IPS DF 6.9 (cell line): ENCODE measurements at places on chromosomes 13 and 19.

DNA sequence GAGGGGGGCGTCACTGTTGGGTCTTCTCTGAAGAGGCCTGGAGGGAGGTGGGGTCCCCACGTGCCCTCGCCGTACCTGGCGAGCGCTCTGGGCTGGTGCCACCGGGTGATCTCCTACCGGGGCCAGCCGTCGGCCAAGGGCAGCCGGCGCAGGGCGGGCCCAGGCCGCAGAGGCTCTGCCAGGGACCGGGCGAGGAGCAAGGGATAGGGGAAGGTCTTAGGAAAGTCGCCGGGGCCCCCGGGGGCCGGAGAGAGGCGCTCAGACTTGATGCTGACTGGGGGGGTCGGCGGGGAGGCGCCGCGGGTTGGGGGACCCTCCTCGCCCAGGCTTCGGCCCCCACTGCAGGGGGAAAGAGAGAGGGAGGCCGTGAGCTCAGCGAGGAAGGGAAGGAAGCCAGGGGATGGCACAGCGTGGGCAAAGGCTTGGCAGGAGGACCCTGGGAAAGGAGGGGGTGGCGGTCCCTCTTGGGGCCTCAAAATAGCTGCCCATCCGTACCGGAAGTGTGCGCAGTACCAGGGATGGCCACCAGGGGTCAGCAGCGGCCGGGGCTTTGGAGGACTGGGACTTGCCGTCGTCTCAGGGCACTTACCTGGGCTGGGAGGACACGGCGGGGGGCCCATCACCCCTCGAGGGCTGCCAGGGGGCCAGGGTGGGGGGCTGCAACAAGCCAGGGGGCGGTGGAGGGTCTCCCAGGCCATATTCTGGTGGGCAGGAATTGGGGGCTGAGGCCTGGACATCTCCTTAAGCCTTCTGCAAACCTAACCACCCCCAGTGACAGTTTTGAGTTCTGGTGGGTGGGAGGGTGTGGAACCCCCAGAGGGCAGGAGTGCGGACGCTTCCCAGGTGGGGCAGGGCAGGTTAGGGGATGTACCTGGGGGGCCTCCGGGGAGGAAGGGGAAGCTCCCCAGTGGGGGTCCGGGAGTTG lies 7.7 kb upstream of the TMEM161A start:
- H3K36me3 ChIP-seq = no peaks in the 10 kb centered on the region
- H3K27ac ChIP-seq = no peak overlapping the region
- peak; percentile 54 for DNase-seq
- no peaks in the 10 kb centered on the region for H3K27me3 ChIP-seq
- H3K4me1 ChIP-seq = no peaks in the 10 kb centered on the region
- H3K4me3 ChIP-seq = no peak overlapping the region

- H3K27me3 ChIP-seq = no peaks in the 10 kb centered on the region
- H3K4me1 ChIP-seq = no peaks in the 10 kb centered on the region; the same call in 1 of the 2 replicates
- no peak overlapping the region for H3K27ac ChIP-seq
These were observed 46.8 kb downstream of the TEX26 start for GRCh38 chr13:30978981-30979956.

GRCh38 chr13:51698352-51698751 lies 105.6 kb downstream of the DHRS12 start:
- no peak for DNase-seq
- H3K27ac ChIP-seq = no peak overlapping the region
- H3K27me3 ChIP-seq = no peaks in the 10 kb centered on the region

- peaks cover 7% of the 10 kb centered on the region; the same call in 1 of the 2 replicates for H3K4me1 ChIP-seq
- no peaks in the 10 kb centered on the region for H3K27me3 ChIP-seq
- peak overlapping the region; percentile 66; the same call in 1 of the 2 replicates for H3K4me3 ChIP-seq
- no peak overlapping the region for H3K27ac ChIP-seq
These were observed 1.4 kb downstream of the SLC1A5 start for GRCh38 chr19:46787040-46787330.

- H3K4me1 ChIP-seq = 0 out of 2 replicates have a peak, but pooled peaks cover 2% of the 10 kb centered on the region
- H3K36me3 ChIP-seq = no peaks in the 10 kb centered on the region
- H3K27me3 ChIP-seq = no peaks in the 10 kb centered on the region
- H3K27ac ChIP-seq = no peak overlapping the region
These were observed 699 bp downstream of the RCBTB2 start for GRCh38 chr13:48532256-48532505.

GRCh38 chr13:40233731-40234195 lies 432.7 kb downstream of the FOXO1 start:
- no peaks in the 10 kb centered on the region for H3K27me3 ChIP-seq
- no peak overlapping the region for H3K27ac ChIP-seq
- H3K4me3 ChIP-seq = no peak overlapping the region
- DNase-seq = no peak

- no peak for DNase-seq
- no peaks in the 10 kb centered on the region for H3K27me3 ChIP-seq
- no peaks in the 10 kb centered on the region for H3K36me3 ChIP-seq
- no peak overlapping the region for H3K4me3 ChIP-seq
- no peak overlapping the region for H3K27ac ChIP-seq
- no peaks in the 10 kb centered on the region; the same call in 1 of the 2 replicates for H3K4me1 ChIP-seq
These were observed 543.2 kb downstream of the SLITRK6 start for GRCh38 chr13:85255978-85256377.

- H3K4me1 ChIP-seq = no peaks in the 10 kb centered on the region
- H3K27me3 ChIP-seq = no peaks in the 10 kb centered on the region
These were observed 11.5 kb downstream of the FAM187B start for GRCh38 chr19:35216833-35217648.

DNA sequence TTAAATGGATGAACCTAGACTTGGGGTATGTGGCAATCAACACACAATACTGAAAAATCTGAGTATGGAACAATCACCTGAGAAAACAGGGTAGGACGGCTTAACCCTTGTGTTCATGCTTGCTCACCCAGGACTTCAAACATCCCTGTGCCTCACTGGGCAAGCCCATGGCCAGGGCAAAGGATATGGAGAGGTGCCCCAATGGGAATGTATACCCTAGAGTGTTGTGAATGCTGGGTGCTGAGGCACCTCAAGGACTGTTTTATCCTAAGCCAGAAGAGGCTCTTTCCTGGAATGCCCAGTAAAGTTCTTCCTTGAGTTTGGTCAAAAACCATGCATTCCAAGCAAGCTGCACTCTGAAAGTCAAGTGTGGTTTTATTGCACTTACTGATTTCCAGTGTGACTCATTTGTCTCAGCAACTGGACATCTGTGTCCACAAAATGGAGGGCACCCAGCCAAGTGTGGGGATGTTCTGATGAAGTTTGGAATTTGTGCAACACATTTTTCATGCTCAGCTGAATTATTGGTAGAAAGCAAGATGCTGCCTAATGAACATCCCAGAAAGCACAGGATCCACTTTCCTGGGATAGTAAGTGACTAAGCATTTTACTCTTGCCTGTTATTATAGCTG lies 531.3 kb downstream of the RFC3 start:
- no peaks in the 10 kb centered on the region for H3K4me1 ChIP-seq
- no peaks in the 10 kb centered on the region for H3K27me3 ChIP-seq
- no peak for DNase-seq
- no peak overlapping the region for H3K4me3 ChIP-seq
- H3K36me3 ChIP-seq = no peaks in the 10 kb centered on the region

GRCh38 chr13:46605825-46606554 lies 53.0 kb downstream of the LRCH1 start:
- H3K27me3 ChIP-seq = no peaks in the 10 kb centered on the region
- H3K4me3 ChIP-seq = no peak overlapping the region
- no peaks in the 10 kb centered on the region for H3K4me1 ChIP-seq
- no peak for DNase-seq
- no peak overlapping the region for H3K27ac ChIP-seq

DNA sequence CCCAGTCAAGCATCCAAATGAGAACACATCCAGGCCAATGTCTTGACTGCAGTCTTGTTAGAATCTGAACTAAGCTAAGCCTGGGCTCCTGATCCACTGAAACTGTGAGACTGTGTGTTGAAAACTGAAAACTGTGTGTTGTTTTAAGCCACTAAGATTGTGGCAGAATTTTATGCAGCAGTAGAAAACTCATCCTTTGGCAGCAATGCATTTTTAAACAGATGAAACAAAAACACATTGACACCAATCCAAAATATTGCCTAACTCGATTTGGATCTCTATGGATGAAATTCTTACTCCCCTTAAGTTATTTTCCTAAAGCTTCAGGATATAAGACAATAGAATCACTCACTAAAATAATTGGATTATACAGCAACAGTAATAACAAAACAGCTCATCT lies 202.3 kb upstream of the KLF12 start:
- H3K27me3 ChIP-seq = no peaks in the 10 kb centered on the region
- H3K36me3 ChIP-seq = no peaks in the 10 kb centered on the region
- no peak overlapping the region for H3K4me3 ChIP-seq
- no peak overlapping the region for H3K27ac ChIP-seq
- DNase-seq = no peak
- no peaks in the 10 kb centered on the region for H3K4me1 ChIP-seq

- H3K36me3 ChIP-seq = no peaks in the 10 kb centered on the region
- H3K27ac ChIP-seq = no peak overlapping the region
- H3K4me1 ChIP-seq = peaks cover 3% of the 10 kb centered on the region; the same call in 1 of the 2 replicates
- no peak for DNase-seq
These were observed 1.4 kb downstream of the NPAS1 start for GRCh38 chr19:47020992-47021496.

GRCh38 chr19:10334588-10335351 lies 1.4 kb upstream of the RAVER1 start:
- no peak overlapping the region for H3K27ac ChIP-seq
- H3K4me3 ChIP-seq = peak overlapping the region; percentile 95; the same call in 1 of the 2 replicates
- H3K4me1 ChIP-seq = peaks cover 18% of the 10 kb centered on the region
- H3K36me3 ChIP-seq = peaks cover 5% of the 10 kb centered on the region

DNA sequence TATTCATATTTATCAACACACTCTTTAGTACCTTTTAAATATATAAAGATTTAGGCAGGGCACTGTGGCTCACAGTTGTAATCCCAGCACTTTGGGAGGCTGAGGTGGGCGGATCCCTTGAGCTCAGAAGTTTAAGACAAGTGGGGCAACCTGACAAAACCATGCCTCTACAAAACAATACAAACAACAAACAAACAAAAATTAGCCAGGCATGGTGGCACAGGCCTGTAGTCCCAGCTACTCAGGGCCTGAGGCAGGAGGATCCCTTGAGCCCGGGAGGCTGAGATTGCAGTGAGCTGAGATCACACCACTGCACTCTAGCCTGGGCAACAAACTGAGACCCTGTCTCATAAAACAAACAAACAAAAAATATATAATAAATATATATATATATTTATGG lies 1748.3 kb upstream of the PCDH20 start:
- H3K4me3 ChIP-seq = no peak overlapping the region
- no peak for DNase-seq
- no peak overlapping the region for H3K27ac ChIP-seq
- peaks cover 3% of the 10 kb centered on the region; the same call in 1 of the 2 replicates for H3K4me1 ChIP-seq

DNA sequence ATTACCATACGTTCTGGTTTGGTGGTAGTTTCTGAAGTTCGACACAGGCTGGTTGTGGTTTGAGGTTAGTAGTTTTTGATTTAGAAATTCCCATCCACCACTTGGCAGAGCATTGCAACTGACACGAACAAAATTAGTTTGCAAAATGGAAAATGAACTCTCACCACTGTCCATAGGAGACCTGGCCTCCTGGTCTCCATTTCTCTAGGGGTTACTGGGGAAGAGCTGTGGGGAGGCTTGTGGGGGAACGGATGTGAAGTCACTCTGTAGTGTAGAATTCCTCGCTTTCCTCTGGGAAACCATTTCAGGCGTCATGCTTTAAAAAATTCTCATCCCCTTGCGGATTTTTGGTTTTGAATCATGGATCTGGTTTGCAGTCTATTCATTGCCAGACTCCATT lies 321.5 kb upstream of the MAB21L1 start:
- H3K4me3 ChIP-seq = no peak overlapping the region
- H3K4me1 ChIP-seq = no peaks in the 10 kb centered on the region
- no peaks in the 10 kb centered on the region for H3K27me3 ChIP-seq
- no peak overlapping the region for H3K27ac ChIP-seq
- no peaks in the 10 kb centered on the region for H3K36me3 ChIP-seq
- DNase-seq = no peak

- no peaks in the 10 kb centered on the region for H3K4me1 ChIP-seq
- no peaks in the 10 kb centered on the region for H3K27me3 ChIP-seq
- H3K36me3 ChIP-seq = peaks cover 33% of the 10 kb centered on the region
- peak overlapping the region; percentile 98; the same call in 1 of the 2 replicates for H3K4me3 ChIP-seq
- no peak for DNase-seq
These were observed 2.5 kb downstream of the PRR12 start for GRCh38 chr19:49593233-49594113.

- H3K36me3 ChIP-seq = no peaks in the 10 kb centered on the region
- no peak for DNase-seq
- H3K27me3 ChIP-seq = no peaks in the 10 kb centered on the region
- peaks cover 4% of the 10 kb centered on the region; the same call in 1 of the 2 replicates for H3K4me1 ChIP-seq
- H3K4me3 ChIP-seq = no peak overlapping the region
These were observed 49.0 kb downstream of the ARHGEF18 start for GRCh38 chr19:7397687-7398086.

DNA sequence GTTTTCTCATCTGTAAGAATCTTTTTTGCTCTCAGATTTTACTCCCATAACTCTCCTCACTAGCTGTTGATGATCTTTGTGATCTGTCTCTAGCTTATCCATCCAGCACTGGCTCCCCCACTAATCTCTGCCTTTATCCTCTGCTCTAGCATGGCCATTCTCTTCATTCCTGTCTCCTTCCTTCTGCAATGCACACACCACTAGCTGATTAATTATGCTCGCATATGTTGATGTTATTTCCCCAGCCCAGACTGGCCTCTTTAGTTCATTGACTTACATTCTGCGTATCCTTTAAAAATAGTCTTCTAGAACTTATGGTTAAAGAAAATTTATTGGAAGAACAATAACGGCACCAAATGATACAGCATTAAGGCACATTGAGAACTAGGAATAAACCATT lies 52.5 kb downstream of the DGKH start:
- no peaks in the 10 kb centered on the region for H3K36me3 ChIP-seq
- H3K27ac ChIP-seq = no peak overlapping the region
- no peak overlapping the region for H3K4me3 ChIP-seq
- no peak for DNase-seq

DNA sequence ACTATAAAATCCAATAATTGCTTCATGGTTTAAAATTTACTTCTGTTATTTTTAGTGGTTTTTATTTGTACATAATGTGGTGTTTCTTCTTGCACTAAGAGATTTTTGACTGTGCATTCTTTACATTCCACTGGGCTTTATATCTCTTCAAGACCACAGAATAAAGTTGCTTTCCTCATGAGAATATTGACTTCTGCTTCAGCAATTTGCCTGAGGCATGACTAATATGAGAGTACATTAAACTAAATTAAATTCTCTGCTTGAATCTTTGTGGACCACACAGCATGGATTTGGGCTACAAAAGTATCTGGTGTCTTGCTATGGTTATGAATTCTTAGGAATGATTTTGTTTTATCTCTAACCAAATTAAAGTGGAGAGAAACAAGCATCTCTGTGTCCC lies 1463.4 kb upstream of the PCDH20 start:
- no peak for DNase-seq
- no peaks in the 10 kb centered on the region for H3K4me1 ChIP-seq
- no peak overlapping the region for H3K4me3 ChIP-seq
- no peaks in the 10 kb centered on the region for H3K27me3 ChIP-seq
- no peak overlapping the region for H3K27ac ChIP-seq

GRCh38 chr13:92103689-92104153 lies 705.3 kb downstream of the GPC5 start:
- H3K36me3 ChIP-seq = no peaks in the 10 kb centered on the region
- no peak for DNase-seq
- H3K27ac ChIP-seq = no peak overlapping the region
- H3K4me3 ChIP-seq = no peak overlapping the region
- no peaks in the 10 kb centered on the region for H3K27me3 ChIP-seq
